A549 treated with CpdA at 1 μM for 4 hours (cell line): ENCODE measurements at places on chromosomes 16 and 17. TPM values are rescaled to one million over a fixed set of nuclear protein-coding genes. Genes with fewer than 3 reads are reported as not detected.

Gene MYOCD
- 0.96 to 2.4 TPM (median 1.7 TPM) in 5 replicates for total RNA-seq

Gene VASN
- 6.0 to 8.4 TPM (median 8.1 TPM) in 5 replicates for total RNA-seq

Gene SGCA
- total RNA-seq: 0.84 to 1.9 TPM (median 1.5 TPM) in 5 replicates

Gene TRAPPC2L
- total RNA-seq: 99.5 to 121 TPM (median 109 TPM) in 5 replicates

Gene NOG
- 0.58 to 1.3 TPM (median 1.1 TPM) in 5 replicates for total RNA-seq

Gene ZG16
- not detected in 5 replicates for total RNA-seq

Gene TBC1D26
- 0.05 TPM in 1 of 5 replicates, not detected in the others for total RNA-seq

Gene SPATA22
- not detected in 5 replicates for total RNA-seq

Gene MT4
- total RNA-seq: not detected in 5 replicates
